Tongue (tissue), 3 donors: ENCODE measurements at places on chromosomes 5 and 9. TPM values are rescaled to one million over a fixed set of nuclear protein-coding genes. Genes with fewer than 3 reads are reported as not detected.

DNA sequence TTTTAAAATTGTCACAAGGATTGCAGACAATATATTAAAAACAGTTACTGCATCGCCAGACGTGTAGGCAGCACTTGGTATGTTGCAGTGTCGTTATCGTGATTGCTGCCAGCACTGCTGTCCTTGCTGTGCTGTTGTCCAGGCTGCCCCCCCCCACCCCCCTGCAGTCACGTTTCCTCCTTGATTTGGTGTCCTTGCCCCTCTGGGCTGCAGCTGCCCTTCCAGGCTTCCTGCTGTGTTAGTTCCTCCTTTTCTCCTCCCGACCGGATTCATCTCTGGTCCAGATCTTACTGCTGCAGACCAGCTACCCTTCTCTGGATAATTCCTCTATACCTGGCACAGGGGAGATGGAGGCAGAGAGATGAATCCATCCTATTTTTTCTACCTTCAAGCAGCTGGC, 298.9 kb downstream of the TRIM32 start:
- no peak for DNase-seq

GRCh38 chr5:109167586-109167985, 242.2 kb downstream of the PJA2 start:
- no peak for DNase-seq

DNA sequence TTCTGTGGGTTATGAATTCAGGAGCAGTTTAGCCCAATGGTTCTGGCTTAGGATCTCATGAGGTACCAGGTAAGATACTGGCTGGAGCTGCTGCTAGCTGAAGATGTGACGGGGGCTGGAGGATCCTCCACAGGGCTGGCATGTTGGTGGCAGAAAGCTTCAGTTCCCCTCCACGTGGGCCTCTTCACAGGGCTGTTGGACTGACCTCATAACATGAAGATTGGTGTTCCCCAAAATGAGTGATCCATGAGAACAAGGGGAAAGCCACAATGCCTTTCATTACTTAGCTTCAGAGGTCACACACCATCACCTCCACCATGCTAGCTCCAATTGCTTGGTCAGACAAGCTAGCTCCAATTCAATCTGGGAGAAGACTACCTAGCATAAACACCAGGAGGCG, 8.5 kb upstream of the S100Z start:
- DNase-seq = no peak

DNA sequence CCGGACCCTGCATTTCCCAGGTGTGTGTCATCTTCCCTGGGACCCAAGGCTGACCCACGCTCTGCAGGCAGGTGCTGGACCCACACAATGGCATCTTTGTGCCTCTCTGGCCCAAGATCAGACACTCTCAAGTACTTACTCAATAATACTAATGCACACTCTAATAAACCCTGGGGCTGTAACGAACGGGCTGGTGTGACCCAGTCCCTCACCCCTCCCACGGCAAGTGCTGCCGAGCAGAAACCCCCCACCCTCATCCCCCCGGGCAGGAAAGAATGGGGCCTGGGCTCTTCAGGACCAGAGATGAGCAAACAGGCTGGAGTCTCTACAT, 1.1 kb upstream of the OBP2B start:
- DNase-seq = no peak

DNA sequence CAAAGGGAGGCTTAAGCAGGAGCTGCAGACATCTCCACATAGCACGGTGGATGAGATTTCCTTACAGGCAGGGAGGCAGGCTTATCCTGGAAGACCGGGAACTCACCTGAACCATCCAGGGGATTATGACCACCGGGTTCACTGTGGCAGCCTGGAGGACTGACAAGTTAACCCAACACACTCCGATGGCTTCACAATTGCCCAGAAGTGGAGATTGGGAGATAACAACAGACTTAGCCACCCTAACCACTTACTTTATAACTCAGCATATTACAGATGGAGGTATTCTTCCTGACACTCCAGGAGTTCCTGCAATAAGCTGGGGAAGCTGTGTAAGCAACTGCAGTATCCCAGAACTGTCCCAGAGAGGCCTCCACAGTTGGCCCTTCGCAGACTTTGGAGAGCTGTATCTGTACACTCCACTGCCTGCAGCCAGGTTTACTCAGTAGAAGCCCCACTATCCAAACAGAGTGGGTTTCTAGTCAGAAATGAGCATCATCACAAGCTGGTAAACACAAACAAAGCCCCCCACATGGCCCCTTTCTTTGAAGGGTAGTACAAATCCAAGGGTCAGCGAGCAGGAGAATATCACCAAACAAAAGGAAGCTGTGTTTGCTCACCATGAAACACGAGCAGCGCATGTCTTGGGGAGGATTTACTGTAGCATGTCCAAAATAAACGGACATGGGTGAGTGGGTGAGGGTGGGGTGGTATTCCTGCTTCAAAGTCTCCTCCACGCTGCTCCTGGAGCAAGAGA, 462.2 kb downstream of the RASEF start:
- DNase-seq = peak; percentile 60

GRCh38 chr5:131221888-131222287, 42.0 kb upstream of the CDC42SE2 start:
- DNase-seq = no peak

DNA sequence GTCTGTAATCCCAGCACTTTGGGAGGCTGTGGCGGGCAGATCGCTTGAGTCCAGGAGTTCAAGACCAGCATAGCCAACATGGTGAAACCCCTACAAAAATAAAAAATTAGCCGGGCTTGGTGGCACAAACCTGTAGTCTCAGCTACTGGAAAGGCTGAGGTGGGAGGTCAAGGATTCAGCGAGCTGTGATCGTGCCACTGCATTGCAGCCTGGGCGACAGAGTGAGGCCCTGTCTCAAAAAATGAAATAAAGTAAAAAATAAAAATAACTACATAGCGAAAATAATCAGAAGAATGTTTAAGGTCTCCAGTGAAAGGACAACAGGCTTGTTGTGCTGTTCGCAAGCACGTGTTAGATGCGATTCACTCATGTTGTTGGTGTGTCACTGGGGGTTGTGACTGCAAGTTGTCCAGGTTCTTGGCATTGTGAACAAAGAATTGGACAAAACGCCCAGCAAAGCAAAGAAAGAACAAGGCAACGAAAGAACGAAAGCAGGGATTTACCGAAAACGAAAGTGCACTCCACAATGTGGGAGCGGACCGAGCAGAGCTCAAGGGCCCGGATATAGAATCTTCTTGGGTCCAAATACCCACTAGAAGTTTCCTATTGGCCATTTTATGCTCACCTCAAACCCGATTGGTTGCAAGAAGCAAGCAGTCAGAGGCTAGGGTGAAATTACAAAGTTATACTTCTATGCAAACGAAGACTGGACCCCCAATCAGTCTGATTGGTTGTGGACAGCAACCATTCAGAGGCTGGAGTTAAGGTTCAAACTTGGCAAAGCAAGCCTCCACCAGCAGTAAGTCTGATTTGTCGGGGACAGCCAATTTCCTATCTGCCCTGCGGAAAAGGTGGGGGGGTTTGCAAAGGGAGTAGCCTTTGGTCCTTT, 844 bp upstream of the MCCC2 start:
- DNase-seq = no peak

GRCh38 chr5:96922499-96923244, 13.2 kb upstream of the LNPEP start:
- no peak for DNase-seq

DNA sequence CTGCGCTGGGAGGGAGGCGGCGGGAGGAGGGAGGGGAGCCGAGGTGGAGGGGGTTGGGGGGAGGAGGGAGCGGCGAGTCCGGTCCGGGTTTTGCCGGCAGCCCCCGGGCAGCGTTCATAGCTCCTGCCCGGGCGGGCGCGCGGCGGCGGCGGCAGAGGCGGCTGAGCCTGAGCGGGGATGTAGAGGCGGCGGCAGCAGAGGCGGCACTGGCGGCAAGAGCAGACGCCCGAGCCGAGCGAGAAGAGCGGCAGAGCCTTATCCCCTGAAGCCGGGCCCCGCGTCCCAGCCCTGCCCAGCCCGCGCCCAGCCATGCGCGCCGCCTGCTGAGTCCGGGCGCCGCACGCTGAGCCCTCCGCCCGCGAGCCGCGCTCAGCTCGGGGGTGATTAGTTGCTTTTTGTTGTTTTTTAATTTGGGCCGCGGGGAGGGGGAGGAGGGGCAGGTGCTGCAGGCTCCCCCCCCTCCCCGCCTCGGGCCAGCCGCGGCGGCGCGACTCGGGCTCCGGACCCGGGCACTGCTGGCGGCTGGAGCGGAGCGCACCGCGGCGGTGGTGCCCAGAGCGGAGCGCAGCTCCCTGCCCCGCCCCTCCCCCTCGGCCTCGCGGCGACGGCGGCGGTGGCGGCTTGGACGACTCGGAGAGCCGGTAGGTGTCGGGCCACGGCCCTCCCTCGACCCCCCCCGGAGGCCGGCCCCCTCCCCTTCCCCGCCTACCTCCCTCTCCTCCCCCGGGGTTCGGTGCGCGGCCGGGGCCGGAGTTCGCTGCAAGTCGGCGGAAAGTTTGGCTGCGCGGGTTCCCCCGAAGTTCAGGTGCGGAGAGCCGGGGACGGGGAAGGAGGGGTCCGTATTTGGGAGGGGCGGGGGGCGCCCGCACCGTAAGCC, at the start of gene CXXC5:
Gene CXXC5, plus strand, starts transcription at position 145 of the 877 bp plus-strand sequence. CDS start 32,175 bp downstream, outside the sequence.
- DNase-seq = peak; percentile 92

- no peak for DNase-seq
Observed at GRCh38 chr9:114349713-114350480, 20.2 kb downstream of the ORM2 start.

DNA sequence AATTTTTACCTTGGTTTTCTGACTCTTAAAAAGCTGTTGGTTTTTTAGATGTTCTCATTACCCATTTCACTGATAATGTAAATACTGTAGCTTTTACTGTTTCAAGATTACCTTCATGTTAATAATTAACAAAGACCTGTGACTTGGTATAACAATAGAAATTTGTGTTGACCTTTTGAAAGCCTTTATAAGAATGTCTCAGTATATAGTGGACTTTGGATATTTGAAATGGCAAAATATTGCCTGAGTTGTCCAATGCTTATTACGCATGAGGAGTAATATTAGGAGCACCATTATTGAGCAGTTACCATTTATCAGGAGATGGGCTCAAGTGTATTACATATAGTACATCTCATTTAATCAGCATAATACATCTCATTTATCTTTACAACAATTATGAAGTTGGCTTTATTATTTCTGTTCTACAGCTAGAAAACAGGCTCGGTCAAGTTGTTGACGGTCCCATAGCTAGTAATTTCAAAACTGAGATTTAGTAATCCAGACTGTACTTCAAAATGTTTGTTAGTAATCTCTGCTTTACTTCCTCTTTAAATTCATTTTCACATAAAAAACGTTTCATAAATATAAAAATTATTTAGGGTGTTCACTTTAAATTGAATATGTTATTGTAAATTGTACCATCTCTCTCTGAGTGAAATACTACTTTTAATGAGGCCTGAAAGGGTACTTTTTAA, 50.7 kb upstream of the FKTN start:
- DNase-seq = no peak

DNA sequence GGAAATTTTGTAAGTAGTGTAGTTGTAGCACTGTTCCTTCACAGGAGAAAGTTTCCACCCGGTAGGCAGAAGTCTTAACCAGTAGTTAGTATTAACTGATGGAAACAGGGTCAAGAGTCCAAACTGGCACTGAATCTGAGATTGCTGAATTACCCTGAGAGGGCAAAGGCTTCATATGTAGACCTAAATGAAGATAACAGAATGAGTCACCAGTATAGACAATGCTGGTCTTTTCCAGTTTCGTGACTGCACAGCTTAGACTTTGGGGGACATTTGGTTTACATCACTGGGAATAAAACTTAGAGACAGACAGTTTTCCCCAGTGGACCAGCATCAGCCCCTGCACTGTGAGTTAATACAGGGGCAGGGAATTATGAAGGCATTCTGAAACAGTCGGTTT, 60.5 kb downstream of the PCSK5 start:
- DNase-seq = no peak

GRCh38 chr5:130333089-130333488, 428.8 kb downstream of the CHSY3 start:
- DNase-seq = no peak

DNA sequence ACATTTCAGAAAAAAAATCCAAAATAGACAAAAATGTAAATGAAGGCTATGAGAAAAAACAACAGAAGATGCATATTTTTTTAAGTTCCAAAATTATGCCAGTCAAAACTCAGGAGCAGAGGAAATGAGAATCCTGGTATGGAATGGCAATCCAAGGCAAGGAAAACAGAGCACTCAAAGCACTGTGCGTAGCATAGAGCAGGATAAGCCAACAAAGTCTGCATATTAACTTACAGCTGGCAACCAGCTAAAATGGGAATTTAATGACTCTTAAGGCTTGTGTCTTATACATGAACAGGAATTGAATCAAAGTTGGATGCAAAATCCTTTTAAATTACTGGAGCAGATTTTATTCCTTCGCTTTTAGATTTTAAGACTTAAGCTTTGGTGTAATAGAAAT, 203.5 kb upstream of the DAPK1 start:
- DNase-seq = peak; percentile 62

DNA sequence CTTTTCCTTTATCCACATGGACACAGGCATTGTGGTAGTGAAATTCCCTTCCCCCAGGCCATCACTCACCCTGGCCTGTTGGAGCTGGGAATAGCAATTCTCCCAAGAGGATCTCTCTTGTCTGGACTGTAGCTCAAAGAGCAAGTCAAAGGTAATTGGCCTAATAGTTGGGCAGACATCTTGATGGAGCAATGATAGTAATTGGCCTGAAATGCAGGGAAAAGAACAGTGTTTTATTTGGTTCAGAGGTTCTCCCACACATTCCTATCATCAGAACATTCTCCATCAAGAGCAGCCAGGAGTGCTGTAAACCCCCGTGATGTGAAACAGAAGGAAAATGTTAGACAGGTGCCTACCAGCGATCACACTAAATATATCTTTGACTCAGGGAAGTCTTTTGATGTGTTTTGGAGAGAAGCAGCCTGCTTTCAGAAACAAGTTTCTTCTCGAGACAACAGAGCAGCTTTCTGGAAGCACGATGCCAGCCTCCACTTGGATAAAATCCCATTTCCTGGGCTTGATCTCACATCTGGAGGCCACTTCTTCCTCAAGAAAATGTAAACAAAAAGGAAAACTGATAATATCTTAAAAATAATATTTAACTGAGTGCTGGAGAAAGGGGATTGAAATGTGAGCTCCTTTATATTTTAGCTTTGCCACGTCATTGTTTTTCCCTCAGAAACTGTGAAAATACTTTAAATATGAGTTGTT, 198.1 kb upstream of the WWC1 start:
- DNase-seq = no peak

The FAM221B gene
- not detected for total RNA-seq

The PCDHGB3 gene
- total RNA-seq = 5.7 TPM

The CYSRT1 gene
- total RNA-seq = 3.3 TPM
